ENCODE measurements at places on chromosomes 2 and 18. TPM values are rescaled to one million over a fixed set of nuclear protein-coding genes. Genes with fewer than 3 reads are reported as not detected.

DNA sequence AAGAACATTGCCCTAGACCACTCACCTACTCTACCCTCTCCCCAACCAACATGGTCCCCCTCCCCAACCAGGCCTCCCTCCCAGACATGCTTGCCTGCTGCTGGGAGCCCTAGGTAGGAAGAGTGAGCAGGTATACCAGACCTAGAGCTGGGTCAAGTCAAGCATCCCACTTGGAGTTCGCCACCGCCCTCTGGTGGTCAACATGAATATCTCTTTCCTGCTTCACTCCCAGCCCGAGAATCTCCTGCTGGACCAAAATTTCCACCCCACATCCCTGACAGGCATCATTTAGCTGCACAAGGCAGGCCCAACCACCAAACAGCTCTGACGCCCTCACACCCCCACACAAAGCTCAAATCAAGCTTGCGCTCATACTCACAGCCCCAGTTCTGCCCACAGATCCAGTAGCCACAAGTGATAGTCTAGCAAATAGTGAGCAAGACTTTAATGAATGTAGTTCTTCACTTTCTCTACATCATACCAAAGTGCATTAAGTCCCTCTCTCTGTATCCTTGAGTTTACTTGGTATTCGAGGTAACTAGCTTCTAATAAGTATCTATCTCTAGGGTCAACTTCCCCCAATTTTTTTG is 116.0 kb downstream of the TNS1 start:
- DNase-seq = peak; percentile 64

DNA sequence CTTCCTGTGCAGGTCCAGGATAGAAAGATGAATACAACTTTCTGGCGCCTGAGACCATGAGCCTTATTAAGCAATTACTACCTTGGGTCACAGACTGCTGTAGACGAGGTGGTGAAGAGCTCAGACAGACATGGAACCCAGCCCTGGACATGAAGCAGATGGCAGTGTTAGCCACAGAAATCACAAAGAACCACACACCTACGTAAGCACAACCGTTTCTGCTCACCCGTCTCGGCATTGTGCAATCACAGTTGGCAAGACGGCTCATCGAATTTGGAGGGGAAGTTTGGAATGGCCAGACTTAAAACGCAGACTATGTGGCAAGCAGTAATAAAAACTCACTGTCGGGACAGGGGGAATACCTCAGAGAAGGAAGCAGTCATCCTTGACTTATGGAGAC is 24.3 kb upstream of the ASPRV1 start:
- peak; percentile 63 for DNase-seq

The CCDC85A gene
- not detected for total RNA-seq

GRCh38 chr2:236049981-236050380 is 118.2 kb downstream of the GBX2 start:
- no peak for DNase-seq

DNA sequence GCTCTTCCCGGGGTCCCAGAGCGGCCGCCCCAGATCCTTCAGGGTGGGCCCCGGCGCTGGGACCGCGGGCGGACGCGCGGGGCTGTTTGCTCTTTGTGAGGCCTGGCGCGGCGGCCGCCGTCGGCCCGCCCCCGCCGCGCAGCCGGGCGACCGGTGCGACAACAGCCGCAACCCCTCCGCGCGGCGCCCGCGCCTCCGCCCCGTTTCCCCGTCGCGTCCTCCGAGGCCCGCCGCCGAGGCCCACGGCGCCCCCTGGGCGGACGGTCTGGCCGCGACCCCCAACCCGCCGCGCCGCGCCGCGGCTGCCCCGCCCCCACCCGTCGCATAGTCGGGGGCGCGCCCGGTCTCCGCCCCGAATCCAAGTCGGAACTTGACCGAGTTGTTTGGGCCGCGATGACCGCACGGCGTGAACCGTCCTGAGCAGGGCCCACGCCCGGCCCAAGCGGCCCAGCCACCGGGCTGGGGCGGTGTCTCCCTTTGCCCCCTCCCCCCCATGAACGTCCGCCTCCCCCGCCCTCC is 448 bp downstream of the YPEL5 start:
- DNase-seq = no peak

The TMEM247 gene
- not detected for total RNA-seq

DNA sequence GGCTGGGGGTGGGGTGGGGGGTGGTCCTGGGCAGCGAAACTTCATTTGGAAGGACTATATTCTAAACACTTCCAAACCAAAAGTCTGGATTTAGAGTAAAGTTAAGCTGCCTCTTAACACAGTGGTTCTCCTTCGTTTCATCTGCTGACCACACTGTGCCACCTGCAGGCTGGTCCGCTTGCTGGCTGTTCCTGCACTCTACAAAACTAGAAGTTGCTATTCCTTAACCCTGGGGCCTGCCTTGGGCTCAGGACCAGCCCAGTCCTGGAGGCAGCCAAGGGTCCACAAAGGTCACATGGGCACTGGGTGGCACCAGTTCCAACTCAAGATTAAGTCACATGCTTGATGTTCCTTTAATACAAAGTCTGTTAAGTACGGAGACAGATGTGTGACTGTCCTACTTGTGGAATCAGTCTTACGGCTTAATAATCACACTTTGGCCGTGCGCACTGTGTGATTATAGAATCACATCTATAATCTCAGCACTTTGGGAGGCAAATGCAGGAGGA is 195.4 kb downstream of the FAM210A start:
- peak; percentile 61 for DNase-seq

DNA sequence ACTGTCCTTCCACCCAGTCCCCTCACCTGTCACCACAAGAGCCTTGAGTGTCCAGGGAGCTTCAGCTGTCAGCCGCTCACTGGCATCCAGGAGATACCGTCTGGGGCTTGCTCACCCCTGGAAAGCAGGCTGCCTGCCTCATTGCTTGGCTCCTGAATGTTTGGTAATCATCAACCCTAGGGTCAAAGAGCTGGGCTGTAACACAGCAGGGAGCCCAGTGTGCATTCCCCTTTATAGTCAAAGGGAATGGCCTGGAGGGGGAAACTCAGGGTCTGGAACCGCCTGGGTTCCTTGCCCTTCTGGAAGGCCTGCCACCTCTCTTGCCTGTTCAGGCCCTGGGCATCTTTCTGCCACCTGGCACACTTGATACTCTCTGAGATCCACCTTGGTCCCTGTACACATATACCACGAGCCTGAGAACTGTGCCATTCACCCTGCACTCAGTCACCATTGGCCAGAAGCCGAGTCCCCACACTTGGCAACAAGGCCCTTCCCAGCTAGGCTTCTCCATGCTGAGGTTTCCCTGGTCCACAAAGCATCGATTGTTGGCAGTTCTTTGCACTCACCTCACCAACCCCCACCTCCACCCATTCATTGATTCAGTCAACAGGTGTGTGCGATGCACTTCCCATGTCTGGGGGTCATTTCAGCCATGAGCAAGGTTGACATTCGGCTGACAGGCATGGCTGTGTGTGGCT is 35.0 kb downstream of the TPRKB start:
- DNase-seq = no peak

GRCh38 chr2:167697948-167698347 is 549.4 kb downstream of the STK39 start:
- peak; percentile 59 for DNase-seq

The SCG2 gene
- 0.66 TPM for total RNA-seq

The PRR30 gene
- not detected for total RNA-seq

The C2orf68 gene
- 16.9 TPM for total RNA-seq

DNA sequence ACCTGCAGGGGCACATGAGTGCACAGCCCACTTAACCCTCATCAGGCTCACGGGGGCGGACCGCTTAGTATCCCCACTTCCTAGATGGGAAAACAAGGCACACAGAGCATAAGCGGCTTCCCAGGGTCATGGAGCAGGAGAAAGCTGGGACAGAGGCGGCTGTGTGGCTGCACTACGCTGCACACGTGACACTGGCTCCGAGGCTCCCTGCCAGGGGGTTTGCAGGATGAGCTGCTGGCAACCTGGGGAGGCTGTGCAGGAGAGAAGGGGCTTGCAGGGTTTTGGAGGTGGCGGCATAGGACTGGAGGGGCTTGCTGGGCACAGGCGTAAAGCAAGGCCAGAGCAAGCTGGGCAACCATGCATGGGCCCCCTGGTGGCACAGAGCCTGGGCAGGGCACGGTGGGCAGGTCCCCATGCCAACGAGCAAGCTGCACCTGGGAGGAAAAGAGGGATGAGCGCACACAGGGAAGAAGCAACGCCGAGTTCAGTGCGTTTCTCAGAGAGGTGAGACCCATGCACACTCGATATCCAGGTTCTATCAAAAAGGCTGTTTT is 268.6 kb downstream of the HDAC4 start:
- DNase-seq = no peak

DNA sequence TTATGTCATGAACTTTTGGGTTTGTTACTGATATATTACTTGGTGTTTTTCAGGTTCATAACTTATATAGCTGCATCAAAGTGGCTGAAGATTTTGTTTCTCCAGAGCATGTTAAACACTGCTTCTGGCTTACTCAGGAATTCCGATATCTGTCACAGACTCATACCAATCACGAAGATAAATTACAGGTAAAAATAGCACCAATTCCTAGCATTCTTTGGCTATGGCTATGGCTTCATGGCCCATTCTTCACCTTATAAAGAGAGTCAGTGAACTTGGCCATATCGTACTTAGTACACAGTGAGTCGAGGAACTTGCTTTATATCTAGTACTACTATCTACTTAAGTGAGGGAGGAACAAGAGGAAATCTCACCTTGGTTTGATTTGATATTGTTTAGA is 49.9 kb downstream of the KDM3A start:
- peak; percentile 76 for DNase-seq

DNA sequence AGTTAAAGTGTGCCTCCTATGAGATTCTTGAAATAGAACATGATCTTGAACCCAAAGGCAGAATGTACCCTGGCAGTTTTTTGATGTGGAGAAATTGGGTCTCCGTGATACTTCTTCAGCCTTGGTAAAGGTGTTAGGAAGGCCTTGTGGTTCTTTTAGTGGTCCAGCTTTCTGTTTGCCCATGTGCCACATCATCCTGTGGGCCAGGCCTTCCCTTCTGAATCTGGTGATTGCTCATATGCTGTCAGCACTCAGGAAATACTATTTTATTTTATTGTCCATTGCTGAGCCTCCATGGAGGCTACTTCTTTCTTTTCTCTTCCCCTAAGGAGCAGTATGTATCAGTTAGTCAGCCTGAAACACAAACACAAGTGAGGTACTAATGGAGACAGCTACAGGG is 52.9 kb downstream of the CCDC141 start:
- no peak for DNase-seq

- DNase-seq = no peak
These were observed 56.3 kb downstream of the RAPGEF4 start for GRCh38 chr2:172791953-172792352.

The PXDN gene
- 111 TPM for total RNA-seq

DNA sequence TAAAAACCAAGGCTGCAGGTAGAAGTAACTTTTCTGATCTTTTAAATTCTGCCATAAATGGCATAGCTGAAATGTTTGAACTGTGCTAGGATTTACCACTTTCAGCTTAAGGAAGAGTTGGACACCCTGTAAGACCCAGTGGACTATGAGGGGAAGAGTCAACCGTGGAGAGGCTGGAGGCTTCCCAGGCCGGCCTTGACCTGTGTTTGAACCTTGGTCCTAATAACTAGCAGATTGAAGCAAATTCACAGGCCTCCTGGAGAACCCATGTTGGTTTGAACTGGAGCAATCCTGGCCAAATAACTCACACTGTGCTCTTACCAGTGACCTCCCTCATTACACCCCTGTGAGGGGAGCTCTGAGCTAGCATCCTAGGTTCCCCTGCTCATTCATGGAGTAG is 87.2 kb upstream of the ALPP start:
- DNase-seq = no peak

DNA sequence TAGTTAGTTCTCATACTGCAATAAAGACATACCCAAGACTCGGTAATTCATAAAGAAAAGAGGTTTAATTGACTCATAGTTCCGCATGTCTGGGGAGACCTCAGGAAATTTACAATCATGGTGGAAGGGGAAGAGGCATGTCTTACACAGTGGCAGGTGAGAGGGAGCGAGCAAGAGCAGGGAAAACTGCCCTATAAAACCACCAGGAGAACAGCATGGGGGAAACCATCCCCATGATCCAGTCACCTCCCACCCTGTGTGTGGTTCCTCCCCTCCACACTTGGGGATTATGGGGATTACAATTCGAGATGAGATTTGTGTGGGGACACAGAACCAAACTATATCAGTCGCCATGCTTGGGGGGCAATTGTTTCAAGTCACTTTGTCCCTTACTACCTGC is 1.1 kb upstream of the SSB start:
- no peak for DNase-seq

- DNase-seq = peak; percentile 6
These were observed 24.4 kb downstream of the SPP2 start for GRCh38 chr2:234074751-234075517.

Measured in fibroblast of lung (primary cell).